ENCODE measurements at places on chromosomes 3 and 15.

GRCh38 chr15:25422021-25422420, 16.8 kb downstream of the UBE3A start:
- no peak for DNase-seq

DNA sequence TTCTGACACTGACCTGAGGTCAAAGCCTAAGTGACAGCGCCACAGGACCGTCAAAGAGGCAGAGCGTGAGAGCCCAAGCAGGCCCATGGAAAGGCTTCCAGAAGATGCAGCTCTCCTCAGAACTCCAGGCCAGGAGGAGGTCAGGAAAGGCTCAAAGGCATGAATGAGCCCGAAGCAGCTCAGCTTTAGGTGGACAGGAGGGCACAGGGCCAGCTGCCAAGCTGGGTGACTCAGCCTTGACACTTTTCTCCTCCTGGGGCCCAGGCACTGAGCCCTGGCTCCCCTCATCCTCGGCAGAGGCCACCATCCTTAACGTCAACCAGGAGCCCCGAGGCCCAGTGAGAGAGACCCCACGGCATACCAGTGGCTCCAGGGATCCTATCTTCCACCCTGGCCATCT, 62.9 kb downstream of the ADCY5 start:
- DNase-seq, result no peak

GRCh38 chr3:71243229-71243628, 340.3 kb downstream of the FOXP1 start:
- DNase-seq, result no peak

GRCh38 chr3:57949344-57949743, 58.9 kb upstream of the FLNB start:
- no peak for DNase-seq

GRCh38 chr15:56492236-56492635, 27.3 kb upstream of the MNS1 start:
- no peak for DNase-seq

- no peak for DNase-seq
Observed at GRCh38 chr15:69271217-69271616, 27.5 kb upstream of the PAQR5 start.

DNA sequence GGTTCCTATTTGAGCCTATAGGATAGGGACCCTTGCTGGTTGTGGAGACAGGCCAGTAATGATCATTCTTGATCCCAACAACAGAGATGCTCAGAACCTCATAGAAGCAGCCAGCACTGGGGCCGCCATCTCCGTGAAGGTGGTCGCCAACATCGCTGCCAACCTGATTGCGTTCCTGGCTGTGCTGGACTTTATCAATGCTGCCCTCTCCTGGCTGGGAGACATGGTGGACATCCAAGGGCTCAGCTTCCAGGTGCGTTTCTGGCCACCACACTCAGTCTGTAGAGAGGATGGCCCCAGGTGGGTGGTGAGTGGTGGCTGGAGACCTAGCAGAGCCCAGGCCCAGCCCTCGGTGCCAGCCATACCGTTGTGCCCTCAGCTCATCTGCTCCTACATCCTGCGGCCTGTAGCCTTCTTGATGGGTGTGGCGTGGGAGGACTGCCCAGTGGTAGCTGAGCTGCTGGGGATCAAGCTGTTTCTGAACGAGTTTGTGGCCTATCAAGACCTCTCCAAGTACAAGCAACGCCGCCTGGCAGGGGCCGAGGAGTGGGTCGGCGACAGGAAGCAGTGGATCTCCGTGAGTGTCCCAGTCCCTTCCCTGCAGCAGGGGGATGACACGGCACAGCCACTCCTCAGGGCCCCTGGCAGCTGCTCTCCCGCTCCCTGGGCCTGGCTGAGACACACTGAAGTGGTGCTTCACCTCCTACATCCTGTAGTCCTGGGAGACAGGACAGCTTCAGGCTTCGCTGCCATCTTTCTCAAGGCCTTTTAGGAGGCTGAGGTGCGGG, 46.5 kb upstream of the PDE8A start:
- no peak for DNase-seq

- no peak for DNase-seq
Observed at GRCh38 chr3:24646790-24647189, 152.1 kb upstream of the THRB start.

DNA sequence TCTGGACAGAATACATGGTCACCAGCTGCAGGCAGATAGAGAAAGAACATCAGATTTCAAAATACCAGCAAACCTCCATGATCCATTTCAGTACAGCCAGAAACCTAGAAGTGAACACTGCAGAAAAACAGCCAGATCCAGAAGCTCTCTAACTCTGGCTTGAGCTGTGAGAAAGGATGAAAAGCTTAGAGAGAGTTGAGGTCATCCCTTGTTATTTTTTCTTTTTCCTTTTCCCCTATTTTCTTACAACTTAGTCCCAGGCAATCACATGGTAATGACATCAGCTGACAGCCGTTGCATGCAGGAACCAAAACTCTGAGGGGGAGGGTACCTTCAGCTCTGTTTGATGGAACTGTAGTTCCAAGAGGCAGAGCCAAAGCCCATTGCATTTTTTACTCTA, 113.2 kb downstream of the TCF12 start:
- no peak for DNase-seq

GRCh38 chr3:18900994-18901393, 247.3 kb upstream of the KCNH8 start:
- DNase-seq, result no peak

DNA sequence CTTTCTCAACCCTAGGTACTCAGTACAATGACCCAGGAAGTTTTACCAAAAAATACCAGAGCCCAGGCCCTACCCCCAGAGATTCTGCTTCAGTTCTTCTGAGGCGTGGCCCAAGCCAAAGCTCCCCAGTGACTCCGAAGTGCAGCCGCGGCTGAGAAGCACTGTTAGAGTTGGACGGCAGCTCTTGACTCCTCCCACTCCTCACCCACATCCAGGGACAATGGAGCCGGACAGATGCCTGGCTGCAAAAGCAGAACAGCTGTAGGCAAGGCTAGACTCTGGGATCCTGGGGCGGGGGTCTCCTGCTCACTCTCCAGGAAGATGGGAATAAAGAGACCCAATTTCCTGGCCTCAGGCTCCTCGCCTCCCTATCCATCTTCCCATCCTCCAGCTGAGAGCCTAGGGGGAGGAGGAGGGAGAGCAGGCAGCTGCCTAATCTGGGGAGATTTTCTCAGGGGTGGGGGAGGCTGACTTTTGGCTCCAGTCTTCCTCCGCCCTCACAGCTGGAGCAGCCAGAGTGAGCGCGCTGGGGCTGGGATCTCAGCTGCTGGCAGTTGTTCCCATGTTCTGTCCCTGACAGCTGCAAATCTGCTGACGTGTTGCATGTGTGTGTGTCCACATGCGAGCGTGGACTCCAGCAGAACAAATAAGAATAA, 223.8 kb downstream of the OPA1 start:
- no peak for DNase-seq

- no peak for DNase-seq
Observed at GRCh38 chr3:55897573-55898224, 410.6 kb upstream of the WNT5A start.

DNA sequence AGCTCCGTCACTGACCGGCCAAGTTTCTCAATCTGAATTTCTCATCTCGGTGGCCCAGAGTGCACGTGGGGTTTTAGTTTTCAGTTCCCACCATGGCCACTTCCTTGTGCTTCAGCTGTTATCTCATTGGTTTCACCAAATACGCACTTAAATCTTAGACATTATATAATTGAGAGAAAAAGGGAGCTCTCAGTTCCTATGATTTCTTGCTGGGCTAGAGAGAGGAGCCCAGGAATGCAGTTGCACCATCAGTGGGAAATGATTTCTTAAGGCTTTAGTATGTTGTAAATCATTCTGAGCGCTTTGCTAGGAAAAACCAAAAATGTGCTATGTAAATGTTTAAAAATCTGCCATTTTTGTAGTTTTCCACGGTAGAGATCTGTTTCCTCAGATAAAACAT, 53.2 kb downstream of the OXNAD1 start:
- no peak for DNase-seq

DNA sequence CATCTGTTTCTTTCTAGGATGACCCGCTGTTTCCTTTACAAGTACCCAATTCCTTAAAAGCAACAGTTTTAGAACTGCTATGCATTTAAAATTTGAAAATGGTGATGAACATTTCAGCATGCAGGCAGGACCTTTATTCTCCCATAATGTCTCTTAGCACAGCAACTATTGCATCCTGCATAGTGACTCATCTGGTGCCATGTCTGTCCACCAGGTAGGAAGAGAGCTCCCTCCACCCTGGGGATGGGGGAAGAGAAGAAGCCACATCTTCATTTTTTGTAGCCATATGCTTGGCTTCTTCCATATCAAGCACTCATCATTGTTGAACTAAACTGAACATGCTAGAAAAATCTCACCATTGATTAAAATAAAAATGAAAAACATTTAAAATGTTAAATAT, 9.9 kb downstream of the GPR15 start:
- DNase-seq, result no peak

GRCh38 chr3:150469031-150469930, 61.2 kb downstream of the TSC22D2 start:
- DNase-seq, result no peak

DNA sequence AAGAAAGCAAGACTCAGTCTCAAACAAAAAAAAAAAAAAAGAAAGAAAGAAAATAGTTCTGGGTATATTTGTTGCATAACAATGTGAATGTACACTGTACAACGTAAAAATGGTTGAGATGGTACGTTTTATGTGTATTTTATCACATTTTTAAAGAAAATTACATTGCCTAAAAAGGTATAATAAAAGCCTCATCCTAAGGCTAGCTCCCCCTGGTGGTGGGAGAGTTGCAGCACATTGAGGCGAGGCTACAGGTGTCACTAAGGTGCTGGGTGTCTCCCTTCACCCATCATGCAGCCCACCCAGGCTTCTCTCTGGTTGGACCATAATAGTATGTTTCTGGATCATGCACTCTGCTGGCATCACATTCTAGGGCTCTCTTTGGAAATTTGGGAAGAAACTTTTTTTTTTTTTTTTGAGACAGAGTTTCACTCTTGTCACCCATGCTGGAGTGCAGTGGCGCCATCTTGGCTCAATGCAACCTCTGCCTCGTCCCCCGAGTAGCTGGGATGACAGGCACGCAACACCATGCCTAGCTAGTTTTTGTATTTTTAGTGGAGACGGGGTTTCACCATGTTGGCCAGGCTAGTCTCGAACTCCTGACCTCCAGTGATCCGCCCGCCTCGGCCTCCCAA, 12.4 kb upstream of the RAB11A start:
- peak; percentile 89 for DNase-seq

DNA sequence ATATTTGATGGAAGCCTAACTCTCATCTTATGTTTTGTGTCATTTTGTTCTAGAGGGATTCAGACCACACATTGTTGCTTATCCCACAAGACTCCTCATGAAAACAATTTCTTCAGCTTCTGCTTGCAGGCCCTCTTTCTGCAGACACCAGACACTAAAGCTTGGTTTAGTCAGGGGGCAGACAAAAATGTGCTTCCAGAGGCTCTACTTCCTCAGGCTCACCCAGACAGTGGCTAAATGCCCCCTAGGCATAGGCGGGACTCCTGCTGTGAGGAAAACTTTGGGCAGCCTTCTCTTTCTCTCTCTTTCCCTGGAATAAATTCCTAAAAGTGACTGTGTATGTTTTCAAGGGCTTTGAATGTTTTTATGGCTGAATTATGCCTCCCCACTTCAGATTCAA, 435.4 kb upstream of the ATP11B start:
- no peak for DNase-seq

DNA sequence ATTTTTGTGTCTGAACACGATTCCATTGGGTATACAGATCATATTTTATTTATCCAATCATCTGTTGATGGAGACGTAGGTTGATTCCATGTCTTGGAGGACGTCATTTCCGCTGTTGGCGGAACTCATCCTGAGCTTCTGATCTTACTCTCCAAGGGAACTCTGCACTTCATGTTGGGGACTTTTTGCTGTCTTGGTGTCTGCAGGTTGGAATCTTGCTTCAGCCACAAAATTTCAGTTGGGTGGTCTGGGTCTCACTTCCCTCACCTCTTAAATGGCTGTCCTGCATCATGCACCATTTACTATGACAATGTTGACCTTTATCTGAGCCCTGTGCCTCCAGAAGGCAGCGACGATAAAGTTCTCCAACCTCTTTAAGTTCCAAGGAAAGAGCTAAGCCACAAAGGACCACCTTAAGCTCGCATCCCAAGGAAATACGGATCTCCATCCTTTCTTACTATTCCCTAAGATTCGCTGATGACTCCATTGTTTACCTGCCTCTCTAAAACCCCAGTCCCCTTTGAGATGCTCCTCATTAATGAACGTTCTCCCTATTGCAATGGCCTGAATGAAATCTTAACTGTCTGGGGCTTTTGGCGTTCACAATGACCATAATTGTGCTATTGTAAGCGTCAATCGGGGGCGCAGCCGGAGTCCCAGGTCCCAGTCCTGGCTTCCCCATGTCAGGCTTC, 23.1 kb upstream of the RNU6-1 start:
- DNase-seq, result no peak

DNA sequence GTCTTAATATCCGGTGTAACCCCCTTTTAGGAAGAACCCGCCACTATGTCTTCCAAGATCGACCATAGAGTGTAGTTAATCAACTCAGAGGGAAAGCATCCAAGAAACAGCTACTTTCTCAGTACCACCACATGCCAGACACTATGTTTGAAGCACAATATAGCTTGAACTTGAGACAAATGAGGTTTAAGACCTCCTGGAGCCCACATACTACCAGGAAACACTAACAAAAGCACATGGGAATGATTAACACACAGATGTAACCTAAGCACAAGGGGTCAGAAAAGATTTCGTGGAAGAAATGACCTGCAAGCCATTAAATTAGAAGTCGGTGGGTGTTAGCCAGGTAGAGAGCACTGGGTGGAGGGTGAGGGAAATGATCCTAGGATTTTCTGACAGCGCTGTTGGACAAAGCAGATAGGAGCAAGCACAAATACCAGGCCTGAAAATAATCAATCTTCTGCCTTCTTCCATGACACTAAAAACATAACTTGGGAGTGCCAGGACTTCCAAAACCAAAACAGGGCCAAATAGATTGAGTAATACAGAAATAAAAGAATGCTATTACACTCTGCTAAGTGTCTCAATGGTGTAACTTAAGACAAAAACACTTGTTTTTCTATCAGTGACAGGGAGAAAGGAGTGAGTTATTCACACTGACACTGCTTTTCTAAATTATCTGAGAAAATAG, 213.7 kb downstream of the FOXP1 start:
- no peak for DNase-seq

DNA sequence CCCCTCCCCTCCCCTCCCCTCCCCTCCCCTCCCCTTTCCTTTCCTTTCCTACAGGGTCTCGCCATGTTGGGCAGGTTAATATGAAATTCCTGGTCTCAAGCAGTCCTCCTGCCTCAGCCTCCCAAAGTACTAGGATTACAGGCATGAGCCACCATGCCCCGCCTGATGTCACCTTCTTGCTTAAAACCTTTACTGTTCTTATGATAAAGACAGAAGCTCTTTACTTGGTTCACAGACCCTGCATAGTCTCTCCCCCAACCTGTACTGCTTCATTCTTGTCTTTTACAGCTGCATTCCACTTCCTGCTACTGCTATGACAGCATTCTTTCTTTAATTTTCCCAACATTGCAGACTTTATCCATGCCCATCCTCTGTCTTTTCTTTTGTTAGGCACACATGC, 20.8 kb downstream of the MED12L start:
- no peak for DNase-seq

- peak; percentile 19 for DNase-seq
Observed at GRCh38 chr15:74863239-74864056, 9.7 kb downstream of the SCAMP2 start.

GRCh38 chr3:195570912-195571311, 12.8 kb downstream of the APOD start:
- no peak for DNase-seq

- no peak for DNase-seq
Observed at GRCh38 chr15:100834731-100835130, 44.9 kb upstream of the ALDH1A3 start.
